Activated effector memory CD4-positive, alpha-beta T cell treated with Interleukin-2 at 50 U/mL for 16 hours (primary cell): ENCODE measurements at places on chromosomes 7 and 10.

GRCh38 chr7:37825038-37825437, 23.4 kb upstream of the NME8 start:
- no peak for DNase-seq

- no peak for DNase-seq
Measured at GRCh38 chr7:95367606-95368005, 28.6 kb downstream of the PON3 start.

DNA sequence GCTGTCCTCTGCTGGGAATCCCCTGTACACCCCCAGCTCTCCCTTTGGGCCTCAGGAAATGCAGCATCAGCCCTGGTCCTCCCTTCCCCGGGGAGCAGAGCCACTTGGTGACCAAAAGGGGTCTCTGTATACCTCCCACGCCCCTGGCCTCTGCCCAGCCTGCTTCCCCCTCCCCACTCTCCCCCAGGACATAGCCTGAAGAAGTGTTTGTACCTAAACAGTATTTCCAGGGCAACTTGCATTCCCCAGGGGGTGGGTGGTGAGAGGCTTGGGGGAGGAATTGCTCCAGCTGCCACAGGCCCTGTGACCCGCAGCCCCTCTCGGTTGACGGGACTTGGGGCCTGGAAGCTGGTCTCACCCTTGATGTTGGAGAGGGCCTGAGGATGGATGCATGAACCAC, 39.3 kb downstream of the TMEM270 start:
- DNase-seq: no peak

DNA sequence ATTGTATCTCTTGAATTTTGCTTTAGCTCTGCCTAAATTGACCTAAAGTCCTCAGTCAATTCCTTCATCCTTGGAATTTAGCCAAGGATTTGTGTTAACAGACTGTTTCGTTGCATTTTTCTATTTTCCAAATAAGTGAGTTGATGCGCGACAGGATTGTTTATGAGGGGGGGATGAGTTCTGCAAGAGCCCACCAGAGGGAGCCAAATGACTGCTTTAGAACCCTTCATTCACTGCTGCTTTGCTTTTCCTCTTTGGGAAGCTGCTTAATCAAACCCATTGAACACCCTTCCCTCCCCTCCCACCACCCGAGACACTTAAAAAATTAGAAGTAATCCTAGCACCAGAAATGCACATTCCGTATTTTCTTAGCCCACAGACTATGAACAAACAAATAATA, 33.7 kb upstream of the PTF1A start:
- DNase-seq: no peak

DNA sequence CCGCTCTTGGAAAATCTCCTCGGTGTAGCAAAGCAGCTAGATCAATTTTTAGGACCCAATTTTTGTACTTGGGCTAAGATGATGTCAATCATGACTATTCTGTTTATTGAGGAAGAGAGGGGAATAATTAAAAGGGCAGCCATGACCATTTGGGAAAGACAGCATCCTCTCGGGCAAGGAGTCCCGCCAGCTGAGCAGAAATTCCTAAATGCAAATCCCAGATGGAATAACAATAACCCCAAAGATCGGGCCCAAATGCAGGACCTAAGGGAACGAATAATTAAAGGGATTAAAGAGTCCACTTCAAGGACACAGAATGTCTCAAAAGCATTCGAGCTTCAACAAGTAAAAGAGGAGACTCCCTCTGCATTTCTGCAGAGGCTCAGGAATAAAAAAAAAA, 18.7 kb downstream of the COL17A1 start:
- no peak for DNase-seq

- peak; percentile 46 for DNase-seq
Measured at GRCh38 chr10:31770307-31770902, 158.2 kb downstream of the ARHGAP12 start.

GRCh38 chr7:55185321-55185802, 166.5 kb downstream of the EGFR start:
- DNase-seq: no peak

GRCh38 chr7:8149222-8149621, 112.7 kb downstream of the ICA1 start:
- no peak for DNase-seq

- no peak for DNase-seq
Measured at GRCh38 chr7:27205325-27206280, 5.7 kb upstream of the HOXA13 start.

DNA sequence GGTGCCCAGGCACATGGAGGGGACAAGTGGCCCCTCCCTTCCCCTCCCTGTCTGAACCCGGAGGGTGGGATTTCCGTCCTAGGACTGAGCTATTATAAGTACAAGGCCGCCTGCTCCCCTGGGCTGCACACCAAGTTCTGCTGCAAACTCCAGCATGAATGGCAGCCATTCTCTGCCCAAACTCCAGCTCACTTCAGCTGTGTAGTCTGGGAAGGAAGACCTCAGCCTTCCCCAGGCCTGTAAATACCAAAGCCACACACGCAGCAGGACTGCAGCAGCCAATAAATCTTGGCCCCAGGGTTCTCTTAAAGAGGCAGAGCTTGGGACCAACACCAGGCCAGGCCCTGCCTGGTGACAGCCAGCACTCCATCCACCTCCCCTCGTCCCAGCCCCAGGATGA, 291.3 kb upstream of the ZMIZ1 start:
- no peak for DNase-seq
